Inflammatory macrophage (primary cell): ENCODE measurements at places on chromosomes 11 and 22.

DNA sequence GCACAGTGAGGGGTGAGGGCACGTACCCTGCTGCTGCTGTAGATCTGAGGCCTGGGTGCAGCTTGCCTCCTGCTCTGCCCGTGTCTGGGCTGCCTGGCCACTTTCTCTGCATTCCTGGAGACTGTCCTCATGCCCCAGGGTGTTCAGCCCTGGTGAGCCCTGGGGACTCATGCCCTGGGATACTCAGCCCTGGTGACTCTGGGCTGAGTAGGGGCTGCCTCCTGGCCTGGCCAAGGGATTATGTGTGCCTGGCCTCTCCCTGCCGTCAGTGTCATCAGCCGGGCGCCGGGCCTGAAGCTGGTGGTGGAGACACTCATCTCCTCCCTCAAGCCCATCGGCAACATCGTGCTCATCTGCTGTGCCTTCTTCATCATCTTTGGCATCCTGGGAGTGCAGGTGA, 94.7 kb downstream of the CACNA1I start:
- DNase-seq = no peak

GRCh38 chr22:34973926-34974325, 92.0 kb upstream of the ISX start:
- DNase-seq = no peak

- DNase-seq = no peak
Observed at GRCh38 chr11:99555486-99555885, 534.7 kb downstream of the CNTN5 start.

DNA sequence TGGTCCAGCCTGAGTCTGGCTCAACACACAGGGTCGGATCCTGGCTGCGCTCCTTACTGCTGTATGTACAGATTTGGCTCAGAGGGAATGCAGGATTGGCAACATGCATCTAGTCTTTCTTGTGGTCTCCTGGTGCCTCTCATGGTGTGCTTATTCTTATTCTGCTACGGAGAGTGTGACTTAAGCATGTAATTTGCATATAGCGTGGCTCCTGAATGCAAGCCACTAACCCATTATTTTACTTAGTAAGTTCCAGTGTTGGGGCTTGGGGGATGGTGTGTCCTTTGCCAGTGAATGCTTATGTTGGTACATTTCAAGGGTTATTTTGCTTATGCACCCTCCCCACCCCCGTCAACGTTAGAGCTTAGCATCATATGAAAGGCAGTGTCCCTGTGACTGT, 51.2 kb downstream of the PTPRJ start:
- no peak for DNase-seq

GRCh38 chr22:24230911-24231656, 13.8 kb downstream of the GGT5 start:
- peak; percentile 47 for DNase-seq

GRCh38 chr11:128821556-128821955, 45.5 kb downstream of the KCNJ1 start:
- DNase-seq = no peak
